ENCODE measurements at places on chromosomes 3 and 15.

DNA sequence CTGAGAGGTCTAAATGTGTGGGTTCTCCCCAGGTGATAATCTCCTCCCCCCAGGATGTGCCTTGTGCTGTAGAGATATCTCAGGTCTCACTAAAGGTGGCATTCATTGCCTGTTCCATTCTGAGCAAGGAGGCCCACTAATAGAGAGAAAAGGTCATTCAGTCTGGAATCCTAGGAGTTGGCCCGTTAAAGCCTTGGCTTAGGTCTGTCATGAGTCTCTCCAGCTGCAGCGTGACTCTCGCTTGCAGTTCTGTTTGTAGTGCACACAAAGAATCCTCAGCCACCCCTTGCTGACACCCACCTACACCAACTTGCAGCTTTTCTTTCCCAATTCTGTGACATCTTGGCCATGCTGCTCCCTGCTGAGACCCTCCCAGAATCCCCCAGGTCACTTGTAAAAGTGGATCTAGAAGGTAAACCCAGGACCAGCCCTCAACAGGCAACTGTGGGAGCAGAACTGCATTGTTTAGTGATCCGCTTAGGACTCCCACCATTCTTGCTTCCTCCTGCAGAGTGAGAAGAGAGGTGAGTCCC, 17.7 kb downstream of the MAGEF1 start:
- no peak for DNase-seq

- DNase-seq, result no peak
Measured at GRCh38 chr3:29293421-29293820, 12.6 kb downstream of the RBMS3 start.

DNA sequence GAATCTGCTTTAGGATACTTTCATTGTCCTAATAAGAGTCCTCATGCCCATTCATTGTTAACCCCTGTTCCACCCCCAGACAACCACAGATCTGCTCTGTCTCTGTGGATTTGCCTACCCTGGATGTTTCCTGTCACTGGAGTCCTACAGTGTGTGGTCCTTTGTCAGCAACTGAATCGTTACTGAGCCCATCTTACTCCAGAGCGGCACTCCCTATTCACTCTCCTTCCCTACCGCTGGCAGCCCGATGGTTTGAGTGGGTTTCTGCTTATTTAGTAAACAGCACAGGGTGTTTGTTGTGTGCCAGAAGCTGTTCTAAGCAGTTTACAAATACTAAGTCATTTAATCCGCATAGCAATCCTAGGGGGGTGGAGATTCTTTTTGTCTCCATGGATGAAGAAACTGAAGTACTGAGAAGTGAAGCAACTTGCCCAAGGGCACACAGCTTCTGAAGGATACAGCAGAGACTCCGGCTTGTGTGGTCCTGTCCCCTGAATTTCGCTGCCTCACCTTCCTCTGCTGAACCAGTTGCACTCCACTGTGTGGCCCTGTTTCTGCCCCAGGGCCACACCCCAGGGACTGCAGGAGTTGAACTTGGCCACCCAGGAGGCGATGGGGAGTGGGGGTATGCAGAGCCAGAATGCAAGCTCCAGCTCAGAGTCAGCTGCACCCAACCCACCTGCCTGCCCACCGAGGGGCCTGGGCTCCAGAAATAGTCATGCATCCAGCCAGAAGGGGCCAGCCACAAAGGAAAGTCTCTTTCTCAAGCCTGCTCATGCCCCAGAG, 56.5 kb upstream of the SLC6A1 start:
- no peak for DNase-seq

GRCh38 chr3:12751571-12751970, 7.5 kb downstream of the TMEM40 start:
- no peak for DNase-seq

GRCh38 chr3:50450209-50450921, 53.1 kb downstream of the CACNA2D2 start:
- DNase-seq, result peak; percentile 64

DNA sequence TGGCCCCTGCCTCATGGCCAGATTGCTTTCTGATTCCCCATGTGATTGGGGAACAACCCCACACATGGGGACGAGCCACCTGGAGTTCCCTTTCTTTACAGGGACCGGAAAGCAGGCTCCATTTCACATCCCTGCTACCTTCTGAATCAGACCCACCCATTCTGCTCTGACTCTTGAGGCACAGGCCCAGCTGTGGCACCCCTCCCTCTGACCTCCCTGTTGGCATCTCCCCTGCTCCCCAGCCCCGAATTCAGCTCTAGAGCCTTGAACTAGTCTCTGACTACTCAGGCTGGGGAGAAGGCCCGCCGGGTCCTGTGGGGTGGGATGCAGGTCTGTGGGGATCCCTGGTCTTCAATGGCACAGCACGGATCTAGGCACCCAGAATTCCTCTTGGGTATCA, 12.1 kb downstream of the FAM3D start:
- no peak for DNase-seq

DNA sequence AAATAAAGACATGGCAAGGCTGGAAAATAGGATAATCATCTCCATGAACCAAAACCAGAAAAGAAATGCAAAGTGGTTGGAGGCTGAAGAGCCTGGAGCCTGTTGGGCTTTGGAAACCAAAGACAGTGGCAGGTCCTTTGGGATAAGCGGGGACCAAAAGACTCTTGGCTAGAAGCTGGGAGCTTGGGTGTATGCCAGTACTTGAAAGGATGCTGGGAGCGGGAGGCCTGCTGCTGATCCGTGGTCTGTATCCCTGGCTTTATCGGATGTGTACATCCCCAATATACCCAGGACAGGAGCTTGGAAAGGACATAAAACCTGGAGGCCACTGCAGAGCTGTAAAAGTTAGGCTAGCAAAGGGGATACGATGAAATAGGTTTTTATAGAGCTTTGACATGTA, 1.3 kb upstream of the CHRNB4 start:
- no peak for DNase-seq

GRCh38 chr15:68010361-68011153, 43.6 kb upstream of the PIAS1 start:
- no peak for DNase-seq

DNA sequence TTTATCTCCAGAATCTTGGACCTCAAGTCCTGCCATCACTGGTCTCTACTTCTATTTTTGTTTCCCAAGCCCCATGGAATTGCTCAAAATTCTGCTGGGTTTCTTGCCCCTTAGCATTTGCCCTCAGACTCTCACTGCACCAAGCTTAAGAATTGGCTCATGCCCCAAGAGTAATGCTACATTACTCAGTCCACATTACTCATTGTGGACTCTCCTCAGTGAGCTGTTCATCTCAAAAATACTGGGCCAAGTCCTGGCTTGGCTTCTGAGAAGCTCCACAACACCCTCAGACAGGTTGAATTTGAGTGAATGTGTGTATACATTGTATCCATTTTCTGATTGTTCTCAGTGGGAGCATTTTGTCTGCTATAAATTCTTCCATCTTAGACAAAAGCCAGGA, 364.4 kb upstream of the ARHGEF26 start:
- no peak for DNase-seq

- DNase-seq, result no peak
Measured at GRCh38 chr3:55297706-55298105, 189.4 kb downstream of the WNT5A start.

GRCh38 chr15:75167588-75168350, 33.9 kb upstream of the C15orf39 start:
- DNase-seq, result no peak

- DNase-seq, result no peak
Measured at GRCh38 chr3:134495980-134496379, 10.1 kb downstream of the CEP63 start.

GRCh38 chr3:43128464-43128863, 22.6 kb upstream of the POMGNT2 start:
- DNase-seq, result no peak

DNA sequence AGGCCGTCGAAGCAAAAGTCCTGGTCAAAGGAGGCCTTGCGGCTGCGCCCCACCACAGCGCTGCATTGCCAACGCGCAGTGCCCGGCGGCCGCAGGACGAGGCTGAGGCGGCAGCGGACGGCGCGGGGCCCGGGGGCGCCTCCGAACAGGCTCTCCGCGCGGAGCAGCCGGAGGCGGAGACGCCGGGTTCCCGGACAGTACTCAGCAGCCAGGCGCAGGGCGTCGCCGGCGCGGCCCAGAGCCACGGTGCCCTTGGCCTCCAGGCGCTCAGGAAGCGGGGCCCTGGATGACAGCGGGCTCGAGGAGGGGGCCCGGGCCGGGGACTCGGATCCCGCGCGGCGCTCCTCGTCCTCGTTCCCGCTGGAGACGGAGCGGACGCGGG, 1.1 kb downstream of the C2CD4B start:
- no peak for DNase-seq

- peak; percentile 76 for DNase-seq
Measured at GRCh38 chr15:41493205-41493901, at the start of gene ITPKA. TSS of gene ITPKA (plus strand) at chr15:41493874. CDS start at chr15:41493928, 54 bp downstream.

GRCh38 chr3:41450416-41451231, 251.3 kb downstream of the CTNNB1 start:
- DNase-seq, result no peak

- DNase-seq, result no peak
Measured at GRCh38 chr3:77816366-77816765, 776.5 kb downstream of the ROBO2 start.

DNA sequence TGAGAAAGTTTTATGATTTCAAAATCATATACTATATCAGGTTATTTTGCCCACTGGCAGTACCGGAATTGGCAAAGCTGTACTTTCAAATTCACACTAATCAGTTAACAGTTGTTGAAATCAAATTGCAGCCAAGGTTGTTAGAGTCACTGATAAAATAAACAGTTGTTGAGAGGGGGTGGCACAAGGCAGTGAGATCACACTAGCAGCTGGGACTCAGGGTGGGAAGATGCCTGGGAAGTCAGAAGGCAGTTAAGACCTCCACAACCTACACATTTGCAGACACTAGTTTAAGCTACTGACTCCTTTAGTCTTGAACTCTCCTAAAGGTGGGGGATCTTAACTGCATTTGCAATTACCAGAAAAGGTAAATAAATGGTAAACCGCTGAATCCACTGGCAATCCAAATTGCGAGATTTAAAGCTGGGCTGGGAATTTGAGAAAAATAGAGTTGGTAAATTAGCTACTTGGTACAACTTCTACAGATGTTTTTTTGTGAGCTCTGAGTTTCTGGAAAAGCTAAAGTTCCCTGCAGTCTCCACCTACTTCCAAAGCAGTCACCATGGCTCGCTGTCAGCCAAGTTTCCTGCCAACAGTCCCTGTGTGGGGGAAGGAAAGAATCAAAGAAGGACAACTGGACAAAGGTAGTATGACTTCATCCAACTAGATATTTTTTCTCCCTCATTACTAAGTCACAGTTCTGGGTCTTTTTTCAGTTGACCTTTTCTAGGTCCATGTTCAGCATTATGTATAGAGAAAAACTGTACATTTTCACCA, 105.7 kb downstream of the ZNF385D start:
- DNase-seq, result no peak
